ENCODE measurements at places on chromosomes 3 and 15. TPM values are rescaled to one million over a fixed set of nuclear protein-coding genes. Genes with fewer than 3 reads are reported as not detected.

- no peak for DNase-seq
These were observed 57.6 kb downstream of the RAB11A start for GRCh38 chr15:65926899-65927298.

DNA sequence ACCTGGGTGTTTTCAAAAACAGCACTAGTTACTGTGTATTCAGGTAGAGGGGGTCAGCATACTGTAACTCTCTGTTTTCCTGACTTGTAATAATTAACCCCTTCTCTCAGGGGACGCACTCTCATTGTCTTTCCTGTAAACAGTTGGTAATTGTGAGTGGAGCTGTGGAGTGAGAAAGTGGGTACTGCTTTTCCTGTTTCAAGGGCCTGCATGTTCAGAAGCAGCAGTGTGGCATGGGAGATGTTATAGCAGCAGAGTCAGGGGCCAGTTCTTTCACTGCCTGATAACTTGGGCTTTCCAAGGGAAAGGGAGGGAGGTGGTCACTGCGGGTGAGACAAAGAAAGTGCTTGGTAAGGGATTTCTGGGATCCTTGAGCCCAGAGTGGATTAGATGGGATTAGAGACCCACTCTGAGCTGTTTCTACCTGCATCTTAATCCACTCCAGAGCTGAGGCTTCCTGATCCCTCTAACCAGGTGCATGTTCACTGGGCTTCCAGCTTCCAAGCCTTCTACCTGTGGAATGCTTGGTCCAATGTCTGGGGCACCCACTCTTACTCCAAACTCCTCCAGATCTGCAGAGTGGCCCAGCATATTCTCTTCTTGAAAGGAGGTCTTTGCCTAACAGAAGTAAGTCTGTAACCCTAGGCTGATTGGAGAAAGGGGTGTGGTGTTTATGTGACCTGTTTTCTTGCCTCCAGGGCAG is 105.2 kb downstream of the RPLP1 start:
- no peak for DNase-seq

GRCh38 chr3:1348547-1348946 is 255.7 kb downstream of the CNTN6 start:
- DNase-seq = no peak

The TM4SF4 gene
- total RNA-seq = not detected

The ACOX2 gene
- 1.0 TPM for total RNA-seq

The QTRT2 gene
- total RNA-seq = 40.2 TPM

The SLCO3A1 gene
- 6.3 TPM for total RNA-seq

The GOLGA8S gene
- 0.33 TPM for total RNA-seq

The ITPKA gene
- total RNA-seq = 1.3 TPM

The XCR1 gene
- not detected for total RNA-seq

The GATA2 gene
- total RNA-seq = 0.30 TPM

GRCh38 chr3:72839057-72839456 is 9.2 kb downstream of the SHQ1 start:
- no peak for DNase-seq

DNA sequence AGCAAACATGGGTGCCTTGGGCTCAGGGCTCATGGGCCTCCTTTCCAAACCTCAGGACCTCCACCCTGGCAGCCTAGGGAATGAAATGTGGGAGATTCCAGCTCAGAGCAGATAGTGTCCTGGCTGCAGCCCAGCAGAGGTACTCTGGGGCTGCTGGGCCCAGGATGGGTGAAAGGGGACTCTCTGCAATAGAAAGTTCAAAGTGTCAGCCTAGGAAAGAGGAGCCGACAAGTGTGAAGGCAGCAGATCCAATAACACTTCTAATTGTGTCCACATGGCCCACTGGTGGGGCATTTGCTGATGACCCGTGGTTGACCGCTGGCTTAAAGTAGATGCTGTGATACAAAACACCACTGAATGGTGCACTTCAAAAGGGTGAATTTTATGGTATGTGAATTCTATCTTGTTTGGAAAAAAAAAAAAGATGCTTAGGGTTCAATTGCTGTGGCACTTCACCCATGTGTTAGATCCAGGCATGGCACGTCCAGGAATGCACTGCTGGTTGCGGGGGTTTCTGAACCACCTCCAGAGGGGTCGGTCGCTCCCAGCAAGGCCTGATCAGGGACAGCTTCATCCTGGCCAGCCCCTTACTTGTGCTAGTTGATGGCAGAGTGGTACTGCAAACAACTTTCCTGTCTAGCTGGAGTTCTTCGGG is 20.9 kb downstream of the AMOTL2 start:
- no peak for DNase-seq

DNA sequence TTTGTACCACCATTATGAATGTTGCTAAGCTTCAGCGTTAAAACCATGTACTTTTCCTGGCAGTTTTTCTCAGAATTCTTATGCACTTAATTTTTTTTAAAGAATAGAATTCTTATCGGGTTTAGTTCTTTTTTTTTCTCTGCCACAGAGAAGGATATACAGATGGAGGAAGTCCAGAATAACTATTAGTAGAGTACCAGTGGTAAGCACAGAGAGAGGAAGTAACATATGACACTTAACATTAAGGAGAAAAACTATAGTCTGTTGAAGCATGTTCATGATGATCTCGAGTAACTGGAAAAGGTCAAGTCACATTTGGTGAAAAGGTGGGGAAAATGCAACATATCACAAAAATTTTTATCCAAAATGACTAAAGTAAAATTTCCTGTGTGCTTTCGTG is 68.9 kb downstream of the RNF13 start:
- no peak for DNase-seq
